Airway epithelial cell (primary cell): ENCODE measurements at places on chromosomes 4 and X. TPM values are rescaled to one million over a fixed set of nuclear protein-coding genes. Genes with fewer than 3 reads are reported as not detected.

DOCK11 gene
- 0.09 and 0.28 TPM in 2 replicates for total RNA-seq

NPY2R gene
- total RNA-seq = not detected in 2 replicates

PAGE2B gene
- total RNA-seq = not detected in 2 replicates

STOX2 gene
- total RNA-seq = 3.1 and 4.2 TPM in 2 replicates

KCNE5 gene
- 0.07 and 0.09 TPM in 2 replicates for total RNA-seq

ASMT gene
- total RNA-seq = not detected in 2 replicates

BRS3 gene
- total RNA-seq = not detected in 2 replicates

SLC25A5 gene
- 486 and 784 TPM in 2 replicates for total RNA-seq

BLTP1 gene
- 13.9 and 20.0 TPM in 2 replicates for total RNA-seq

SLC7A11 gene
- 7.6 and 11.8 TPM in 2 replicates for total RNA-seq

POU3F4 gene
- total RNA-seq = not detected in 2 replicates

CXXC4 gene
- total RNA-seq = 0.05 and 0.42 TPM in 2 replicates

SOD3 gene
- total RNA-seq = 0.21 and 1.9 TPM in 2 replicates

CXCL8 gene
- total RNA-seq = 23.4 and 37.9 TPM in 2 replicates

FAM53A gene
- 0.42 and 1.1 TPM in 2 replicates for total RNA-seq

ASB9 gene
- 1.3 and 2.6 TPM in 2 replicates for total RNA-seq

ANXA3 gene
- 125 and 187 TPM in 2 replicates for total RNA-seq

GLUD2 gene
- 0.14 and 0.33 TPM in 2 replicates for total RNA-seq

MAGEE1 gene
- total RNA-seq = 2.5 TPM in 2 replicates

XIAP gene
- total RNA-seq = 15.3 and 23.3 TPM in 2 replicates

P2RY4 gene
- total RNA-seq = 0.21 TPM in 1 of 2 replicates, not detected in the other

PCYT1B gene
- 0.60 and 1.1 TPM in 2 replicates for total RNA-seq

CWH43 gene
- total RNA-seq = 9.9 and 10.6 TPM in 2 replicates

SHROOM2 gene
- total RNA-seq = 7.9 and 13.0 TPM in 2 replicates

PLAC1 gene
- 0.33 and 0.63 TPM in 2 replicates for total RNA-seq

MAGEC3 gene
- not detected in 2 replicates for total RNA-seq

FAM47E gene
- total RNA-seq = 0.56 TPM in 1 of 2 replicates, not detected in the other

HTN1 gene
- total RNA-seq = not detected in 2 replicates

ZFP42 gene
- total RNA-seq = 0.33 and 0.71 TPM in 2 replicates

RGN gene
- total RNA-seq = not detected in 2 replicates

ARHGAP36 gene
- total RNA-seq = not detected in 2 replicates

USP9X gene
- 42.6 and 57.1 TPM in 2 replicates for total RNA-seq

EDA2R gene
- total RNA-seq = 0.60 and 1.7 TPM in 2 replicates

VCX gene
- 0.63 TPM in 1 of 2 replicates, not detected in the other for total RNA-seq

VGLL1 gene
- 6.8 and 10.7 TPM in 2 replicates for total RNA-seq

LUZP4 gene
- not detected in 2 replicates for total RNA-seq

TMPRSS11A gene
- 1.4 and 1.5 TPM in 2 replicates for total RNA-seq

NDP gene
- 0.07 TPM in 1 of 2 replicates, not detected in the other for total RNA-seq

HTT-AS gene
- total RNA-seq = not detected in 2 replicates

SLC9B1 gene
- not detected in 2 replicates for total RNA-seq
